ENCODE measurements at places on chromosomes 1 and 21. TPM values are rescaled to one million over a fixed set of nuclear protein-coding genes. Genes with fewer than 3 reads are reported as not detected.

CRYAA gene
- not detected for total RNA-seq

FDPS gene
- total RNA-seq: 73.1 TPM

AMY1C gene
- total RNA-seq: not detected

OR2L2 gene
- total RNA-seq: 0.11 TPM

ASAP3 gene
- 44.3 TPM for total RNA-seq

OR2T35 gene
- not detected for total RNA-seq

AMPD1 gene
- total RNA-seq: 1.9 TPM

PHACTR4 gene
- total RNA-seq: 20.2 TPM

PTPRC gene
- 34.4 TPM for total RNA-seq

CENPS gene
- 6.1 TPM for total RNA-seq

ARHGEF2 gene
- total RNA-seq: 63.3 TPM

GRCh38 chr21:45309987-45310381 is 22.3 kb upstream of the POFUT2 start:
- DNase-seq: no peak

GRCh38 chr21:45280178-45280821 is 7.4 kb downstream of the POFUT2 start:
- no peak for DNase-seq

- DNase-seq: no peak
Observed at GRCh38 chr1:248802454-248802853, 23.3 kb downstream of the SH3BP5L start.

GRCh38 chr1:53294061-53294460 is 33.8 kb downstream of the LRP8 start:
- no peak for DNase-seq

DNA sequence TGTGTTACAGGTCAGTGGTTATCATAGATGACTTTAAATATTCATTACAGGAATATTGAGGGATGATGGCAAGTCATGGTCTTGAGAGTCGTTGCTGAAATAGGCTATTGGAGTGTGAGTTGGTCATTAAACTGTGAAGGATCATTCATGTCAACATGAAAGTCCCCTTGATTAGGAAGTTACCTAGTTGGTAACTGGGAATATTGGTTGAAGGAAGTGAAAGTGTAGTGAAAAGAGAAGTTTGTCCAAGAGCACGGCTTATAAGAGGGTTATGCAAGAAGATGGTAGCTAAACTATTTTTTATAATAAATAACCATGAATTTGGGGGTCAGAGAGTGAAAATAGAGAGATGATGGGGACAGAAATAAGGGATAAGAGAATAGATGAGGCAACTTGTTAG is 16.9 kb downstream of the CRB1 start:
- DNase-seq: no peak

DNA sequence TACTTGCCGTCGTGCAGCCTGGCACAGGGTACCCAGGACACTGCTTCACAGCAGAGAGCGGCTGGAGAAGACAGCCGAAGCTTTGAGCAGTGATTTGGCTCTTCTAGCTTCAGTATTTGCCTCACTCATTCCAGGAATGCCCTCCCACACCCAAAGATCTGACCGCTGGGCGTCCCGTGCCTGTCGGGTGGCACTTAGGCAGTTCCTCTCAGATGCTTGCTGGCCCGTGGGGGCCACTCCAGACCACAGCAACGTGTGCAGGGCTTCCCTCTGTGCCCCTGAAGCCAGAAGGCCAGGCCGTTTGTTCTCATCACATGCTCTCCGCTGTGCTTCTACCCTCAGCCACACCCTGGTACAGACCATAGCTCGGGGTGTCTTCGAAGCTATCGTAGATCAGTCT is 17.0 kb downstream of the RRP1B start:
- DNase-seq: no peak

GRCh38 chr1:167474191-167474641 is 44.1 kb downstream of the CD247 start:
- no peak for DNase-seq

- no peak for DNase-seq
Observed at GRCh38 chr1:25033030-25033827, 103.2 kb upstream of the RUNX3 start.

DNA sequence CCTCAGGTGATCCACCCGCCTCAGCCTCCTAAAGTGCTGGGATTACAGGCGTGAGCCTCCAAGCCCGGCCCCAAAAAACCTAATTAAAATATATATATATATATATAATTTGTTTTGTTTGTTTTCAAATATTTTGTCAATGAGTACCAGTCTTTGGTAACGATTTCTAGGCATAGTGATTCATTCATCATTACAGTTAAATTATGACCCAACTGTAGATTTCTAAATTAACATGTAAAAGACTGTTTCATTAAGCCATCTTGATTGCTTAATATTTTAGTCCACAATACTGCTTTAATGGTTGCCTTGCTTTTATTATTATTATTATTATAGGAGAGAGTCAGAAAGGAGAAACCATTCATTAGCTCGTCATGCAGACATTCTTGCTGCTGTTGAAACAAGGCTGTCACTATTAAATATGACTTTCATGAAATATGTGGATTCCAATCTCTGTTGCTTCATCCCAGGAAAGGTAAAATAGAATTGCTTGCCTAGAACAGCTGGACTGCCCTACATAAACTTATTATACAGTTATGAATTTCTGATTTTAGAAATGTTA is 19.9 kb downstream of the FBXO28 start:
- no peak for DNase-seq

DNA sequence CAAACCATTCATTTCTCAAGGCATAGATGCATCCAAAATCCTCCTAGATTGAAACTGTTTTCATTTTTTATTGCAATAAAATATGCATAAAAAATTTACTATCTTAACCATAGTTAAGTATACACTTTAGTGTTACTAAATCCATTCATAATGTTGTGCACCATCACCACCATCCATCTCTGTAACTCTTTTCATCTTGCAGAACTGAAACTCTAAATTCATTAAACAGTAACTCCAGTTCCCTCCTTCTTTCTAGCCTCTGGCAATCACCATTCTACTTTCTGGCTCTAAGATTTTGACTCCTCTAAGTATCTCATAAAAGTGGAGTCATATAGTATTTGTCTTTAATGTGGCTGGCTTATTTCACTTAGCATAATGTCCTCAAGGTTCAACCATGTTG is 236.8 kb downstream of the SMYD3 start:
- no peak for DNase-seq

DNA sequence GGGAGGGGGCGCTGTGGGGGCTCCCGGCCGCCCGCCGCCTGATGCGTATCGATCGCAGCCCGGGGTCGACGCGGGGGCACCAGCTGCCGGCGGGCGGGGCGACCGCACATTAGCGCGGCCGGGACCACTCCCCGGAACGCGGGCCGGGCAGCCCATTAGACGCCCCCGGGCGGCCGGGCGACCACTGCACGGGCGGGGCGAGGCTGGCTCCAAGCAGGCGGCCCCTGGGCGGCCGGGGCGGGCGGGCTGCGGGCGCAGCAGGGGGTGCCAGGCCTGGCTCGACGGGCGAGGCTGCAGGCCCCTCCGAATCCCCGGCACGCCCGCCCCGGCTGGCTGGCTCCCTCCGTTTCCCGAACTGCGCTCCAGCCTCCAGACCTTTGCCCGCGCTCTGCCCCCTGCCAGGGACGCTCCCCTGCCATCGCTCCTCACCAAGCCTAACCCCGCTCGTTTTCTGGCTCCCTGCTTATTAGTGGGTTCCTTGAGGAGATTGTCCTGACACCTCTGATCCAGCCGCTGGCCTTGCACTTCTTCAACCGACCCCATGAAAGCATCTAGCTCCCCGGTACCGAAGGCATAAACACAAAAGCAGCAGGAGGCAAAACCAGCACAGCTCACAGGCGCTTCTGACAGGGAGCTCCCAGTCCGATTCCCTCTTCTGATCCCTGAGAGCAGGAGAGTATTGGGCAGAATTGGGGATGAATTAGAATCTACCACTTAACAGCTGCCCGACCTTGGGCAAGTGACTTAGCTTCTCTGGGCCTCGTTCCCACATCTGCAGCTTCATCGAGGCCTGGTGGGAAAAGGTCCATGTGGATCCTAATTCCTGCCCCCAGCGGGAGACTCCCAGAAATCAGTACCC is 92.6 kb upstream of the CASZ1 start:
- DNase-seq: no peak

DNA sequence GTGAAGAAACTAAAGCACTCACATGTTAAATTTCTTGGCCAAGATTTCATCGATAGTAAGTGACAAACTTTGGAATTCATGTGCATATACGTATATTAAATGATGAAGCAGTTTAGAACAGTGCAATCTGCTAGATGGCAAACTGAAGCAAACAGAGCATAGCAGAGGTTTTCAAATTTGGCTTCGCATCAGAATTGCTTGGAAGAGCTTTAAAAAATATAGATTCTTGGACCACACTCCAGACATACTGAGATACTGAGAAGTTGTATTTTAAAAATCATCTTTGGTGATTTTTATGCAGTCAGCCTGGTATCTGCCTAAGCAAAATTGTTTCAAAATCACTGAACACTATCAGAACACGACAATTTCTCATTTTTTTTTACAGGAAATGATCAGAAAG is 709.2 kb downstream of the PLA2G4A start:
- no peak for DNase-seq

- no peak for DNase-seq
Observed at GRCh38 chr1:237183963-237184540, 142.1 kb downstream of the RYR2 start.

- DNase-seq: no peak
Observed at GRCh38 chr1:163231385-163231784, 28.7 kb upstream of the RGS5 start.

DNA sequence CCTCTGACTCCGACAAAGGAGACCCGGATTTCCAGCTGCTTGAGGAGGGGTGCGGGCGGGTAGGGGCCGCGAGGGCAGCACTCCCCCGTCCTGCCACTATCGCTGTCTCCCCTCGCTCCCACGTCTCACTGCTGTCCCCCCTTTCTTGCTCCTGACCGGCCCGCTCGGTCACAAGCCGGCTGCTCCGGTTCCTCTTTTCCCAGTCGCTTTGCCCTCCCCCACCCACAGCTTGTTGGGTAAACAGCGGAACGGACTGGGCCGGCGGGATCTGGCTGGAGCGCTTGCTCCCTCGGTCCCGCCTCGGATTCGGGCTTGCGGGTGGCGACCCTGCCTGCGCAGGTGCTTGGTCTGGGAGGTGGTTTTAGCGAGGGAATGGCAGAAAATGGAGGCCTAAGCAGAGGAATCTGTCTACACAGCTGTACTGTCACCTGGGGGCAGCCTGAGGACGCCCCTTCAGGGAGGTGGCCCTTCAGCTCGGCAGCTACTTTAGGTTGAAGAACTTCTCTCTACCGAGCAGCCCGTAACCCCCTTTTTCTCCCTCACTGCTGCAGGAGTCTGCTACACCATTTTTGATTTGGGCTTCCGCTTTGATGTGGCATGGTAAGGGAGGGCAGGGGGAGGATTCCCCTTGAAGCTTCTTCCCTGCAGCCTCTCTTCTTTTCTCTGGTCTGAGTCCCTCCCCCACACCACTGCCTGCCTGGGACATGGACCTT is 645 bp downstream of the ATP6V0B start:
- no peak for DNase-seq

DNA sequence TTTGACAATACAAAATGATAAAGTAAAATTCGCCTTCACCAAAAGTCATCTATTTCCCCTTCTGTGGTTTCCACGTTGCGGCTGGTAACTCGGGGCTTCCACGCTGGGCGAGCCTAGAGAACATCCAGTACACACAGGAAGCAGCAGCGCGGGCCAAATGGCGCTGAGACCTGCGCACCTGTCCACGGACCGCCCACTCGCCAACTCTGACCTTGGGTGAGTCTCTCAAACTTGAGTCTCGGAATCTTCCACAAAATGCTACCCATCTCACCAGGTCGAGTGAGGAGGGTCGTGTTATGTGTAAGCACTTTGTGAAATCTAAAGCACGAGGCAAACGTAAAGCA is 820 bp upstream of the TTF2 start:
- no peak for DNase-seq

GRCh38 chr1:175331891-175332290 is 139.3 kb upstream of the KIAA0040 start:
- no peak for DNase-seq

GRCh38 chr1:19391596-19391981 is 79.5 kb downstream of the SLC66A1 start:
- DNase-seq: no peak

GRCh38 chr1:17125756-17126237 is 6.5 kb upstream of the PADI2 start:
- DNase-seq: peak; percentile 49

DNA sequence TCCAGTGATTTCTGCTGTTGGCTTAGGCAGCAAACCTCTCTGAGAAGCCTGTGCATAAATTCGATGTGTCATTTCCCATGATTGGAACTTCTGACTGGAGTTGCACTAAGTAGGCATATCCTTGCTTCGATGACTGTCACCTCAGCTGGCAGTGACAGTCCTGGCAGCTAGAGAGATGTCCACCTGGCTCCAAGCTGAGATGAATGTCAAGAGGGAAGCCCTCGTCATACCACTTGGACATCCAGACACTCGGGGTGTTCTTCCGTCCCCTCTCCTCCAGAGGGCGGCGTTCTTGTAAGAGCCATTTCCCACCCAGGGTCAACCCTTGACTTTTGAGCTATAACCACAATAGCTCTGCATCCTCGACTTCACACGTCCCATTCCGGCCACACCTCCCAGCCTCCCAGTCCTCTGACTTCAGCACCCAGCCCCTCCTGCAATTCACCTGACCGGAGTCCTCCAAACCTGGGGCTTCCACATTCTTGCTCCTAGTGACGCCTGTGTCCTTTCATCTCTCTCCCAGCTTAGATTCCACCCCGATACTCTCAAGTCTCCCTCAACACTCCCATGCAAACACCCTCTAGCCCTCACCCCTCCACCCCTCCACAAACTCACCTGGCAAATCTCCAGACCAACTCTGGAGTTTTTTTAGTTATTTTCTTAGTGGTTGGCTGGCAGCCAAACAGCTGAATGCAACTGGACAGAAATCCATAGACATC is 17.3 kb downstream of the CA6 start:
- DNase-seq: no peak

Data from urinary bladder (tissue), 4 donors.